ENCODE measurements at places on chromosomes 5 and 9. TPM values are rescaled to one million over a fixed set of nuclear protein-coding genes. Genes with fewer than 3 reads are reported as not detected.

DNA sequence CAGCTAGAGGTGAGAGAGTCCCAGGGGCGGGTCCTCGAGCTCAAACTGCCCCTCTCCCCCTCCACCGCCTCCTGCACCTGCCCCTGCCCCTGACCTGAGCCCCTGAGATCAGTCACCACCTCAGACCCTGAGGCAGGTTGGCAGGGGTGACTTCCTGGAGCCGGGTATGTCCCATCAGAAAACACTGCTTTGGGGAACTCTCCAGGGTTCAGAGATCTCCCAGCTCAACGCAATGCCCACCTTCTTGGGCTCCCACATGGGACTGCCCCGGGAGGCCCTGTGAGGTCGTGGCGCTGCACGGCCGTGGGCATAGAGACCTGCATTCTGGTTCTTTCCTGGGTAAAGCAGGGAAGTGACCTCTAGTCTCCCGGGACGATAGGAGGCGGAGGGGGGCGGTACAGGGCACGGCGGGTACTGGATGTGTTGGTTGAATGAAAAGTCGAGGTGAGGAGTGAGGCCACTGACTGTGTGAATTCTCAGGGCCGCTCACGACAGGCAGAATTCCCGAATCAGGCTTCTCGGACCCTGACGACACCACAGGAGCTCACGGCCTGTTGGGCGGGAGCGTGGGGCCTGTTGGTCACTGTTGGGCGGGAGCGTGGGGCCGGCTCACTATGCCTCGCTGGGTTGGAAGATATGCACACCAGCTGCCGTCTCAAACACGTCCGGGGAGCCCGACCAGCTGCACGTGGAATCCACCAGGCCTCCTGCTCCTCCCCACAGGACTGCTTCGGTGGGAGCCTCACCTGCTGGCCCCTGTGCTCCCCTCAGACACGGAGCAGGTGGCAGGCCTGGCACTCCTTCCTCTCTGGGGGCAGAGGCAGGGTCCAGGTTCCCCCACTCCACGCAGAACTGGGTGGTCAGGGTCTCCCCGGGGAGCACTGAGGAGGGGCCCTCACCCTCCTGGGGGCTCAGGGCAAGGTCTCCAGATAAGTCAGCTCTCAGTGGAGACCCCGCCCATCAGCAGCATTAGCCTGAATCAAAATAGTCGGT is 178.0 kb upstream of the PPP1R26 start:
- DNase-seq = no peak

DNA sequence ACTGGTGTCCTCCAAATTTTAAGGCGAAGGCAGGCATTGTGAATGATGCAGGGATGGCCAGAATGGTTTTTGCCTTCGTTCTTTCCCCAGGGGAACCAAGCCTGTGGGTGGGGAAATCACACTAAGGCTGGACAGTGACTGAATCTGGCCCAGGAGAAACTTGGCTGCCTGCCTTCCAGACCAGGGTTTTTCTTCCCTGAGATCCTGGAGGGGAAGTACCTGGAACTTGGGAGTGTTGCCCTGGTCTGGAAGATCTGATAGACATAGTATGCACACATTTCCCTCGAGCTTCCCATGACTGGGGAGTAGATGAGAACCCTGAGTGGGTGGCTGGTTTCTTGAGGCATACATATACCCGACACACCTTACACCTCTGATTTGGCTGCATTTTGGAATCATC is 664 bp upstream of the IL11RA start:
- no peak for DNase-seq

- DNase-seq = no peak
These were observed 41.4 kb upstream of the CLPTM1L start for GRCh38 chr5:1386274-1386717.

DNA sequence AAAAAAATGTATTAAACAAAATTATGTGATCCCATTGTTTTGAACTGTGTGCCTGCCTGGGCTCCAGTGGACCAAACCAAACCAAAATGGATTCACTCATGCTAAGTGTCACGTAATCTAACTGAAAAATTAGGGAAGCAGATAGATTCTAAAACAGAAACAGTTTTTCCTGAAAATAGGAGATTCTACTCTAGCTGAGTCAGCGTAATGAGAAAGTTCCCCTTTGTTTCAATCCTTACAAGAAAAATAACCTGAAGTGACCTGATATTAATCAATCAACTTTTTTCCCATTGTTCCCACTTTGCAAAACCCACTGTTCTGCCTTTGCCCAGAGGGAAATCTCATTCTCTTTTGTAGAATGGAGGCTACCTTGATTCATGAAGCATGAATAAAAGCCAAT is 682.4 kb upstream of the CDH10 start:
- no peak for DNase-seq

- no peak for DNase-seq
These were observed 104.0 kb downstream of the GDNF start for GRCh38 chr5:37735649-37736347.

DNA sequence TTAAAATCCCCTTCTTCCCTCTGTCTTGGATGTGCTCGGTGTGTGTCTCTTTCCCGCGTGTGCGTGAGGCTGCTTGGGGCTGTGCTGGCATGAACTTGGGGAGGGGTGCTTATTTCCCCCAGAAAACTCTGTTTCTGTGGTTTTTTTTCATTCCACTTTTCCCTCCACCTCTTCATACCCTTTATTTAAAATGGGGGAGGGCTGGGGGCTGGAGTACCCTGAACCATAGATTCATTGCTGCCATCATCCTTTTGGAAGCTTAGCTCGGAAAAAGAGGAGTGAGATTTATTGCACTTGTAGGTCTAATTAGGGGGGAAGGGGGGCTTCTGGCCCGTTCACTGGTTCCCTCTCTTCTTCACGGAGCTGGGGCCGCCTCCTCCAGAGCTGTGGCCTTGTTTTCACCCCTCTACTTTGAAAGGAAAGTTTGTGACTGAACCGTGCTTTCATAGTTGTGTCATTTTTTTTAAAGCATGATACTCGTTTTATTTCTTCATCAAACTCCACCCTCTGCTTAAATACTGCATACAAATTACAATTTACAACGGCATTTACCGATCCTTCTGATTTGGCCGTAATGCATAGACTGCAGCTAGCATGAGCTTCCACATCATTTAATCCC is 2.9 kb downstream of the NR2F1 start:
- no peak for DNase-seq

DNA sequence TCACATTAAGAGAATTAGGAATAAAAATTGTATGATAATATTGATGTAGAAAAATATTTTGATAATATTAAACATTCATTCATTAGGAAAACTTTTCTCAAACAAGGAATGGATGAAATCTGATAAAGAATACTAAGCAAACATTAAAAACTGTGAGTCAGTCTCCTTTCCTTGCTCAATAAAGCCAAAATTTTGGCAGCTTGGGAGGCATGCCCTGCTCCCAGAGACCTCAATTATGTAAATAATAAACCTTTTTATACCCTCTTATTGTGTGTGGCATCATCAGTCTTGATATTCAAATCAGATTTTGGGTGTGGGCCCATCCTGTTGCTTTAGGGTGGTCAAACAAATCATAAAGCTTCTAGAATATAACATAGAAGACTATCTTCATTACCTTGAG is 36.6 kb upstream of the CCL21 start:
- DNase-seq = no peak

DNA sequence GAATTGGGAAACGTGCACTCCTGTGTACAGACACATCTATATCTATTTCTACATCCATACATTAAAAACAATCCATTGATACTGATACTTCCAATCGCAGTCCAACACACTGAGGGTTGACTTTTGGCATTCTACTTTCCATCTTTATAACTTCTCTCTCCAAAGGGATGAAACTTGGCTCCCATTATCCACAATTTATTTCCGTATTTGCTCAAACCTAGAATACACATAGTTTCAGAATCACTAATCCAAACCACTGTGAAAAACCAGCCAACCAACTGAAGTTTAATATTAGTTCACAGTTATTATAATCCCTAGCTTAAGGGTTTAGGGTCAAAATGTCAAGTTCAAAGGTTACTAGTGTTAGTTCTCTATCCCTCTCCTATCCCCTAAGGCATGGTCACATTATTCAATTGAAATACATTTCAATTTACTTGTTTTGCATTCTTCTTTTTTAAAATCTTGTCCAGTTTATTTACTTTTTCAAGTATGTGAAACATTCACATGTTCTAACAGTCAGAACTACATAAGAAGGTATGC is 156.5 kb downstream of the MED27 start:
- DNase-seq = no peak

- DNase-seq = no peak
These were observed 10.6 kb upstream of the ANGPTL2 start for GRCh38 chr9:127132921-127133647.

GRCh38 chr5:159106193-159106568 is 6.5 kb upstream of the EBF1 start:
- no peak for DNase-seq

Gene TNFSF8
- not detected for polyA plus RNA-seq

Gene PCDHB2
- polyA plus RNA-seq = 1.1 TPM

Gene C9
- 0.04 TPM for polyA plus RNA-seq

Gene SNCAIP
- not detected for polyA plus RNA-seq

Gene TRPM3
- 0.27 TPM for polyA plus RNA-seq

Gene SPACA9
- 3.6 TPM for polyA plus RNA-seq

Gene HSDL2
- polyA plus RNA-seq = 27.6 TPM

Gene GPX3
- 139 TPM for polyA plus RNA-seq

Gene PIP5KL1
- 4.4 TPM for polyA plus RNA-seq

Gene TMC1
- polyA plus RNA-seq = 0.24 TPM

Data from keratinocyte (primary cell).